ENCODE measurements at places on chromosomes 12 and 14.

DNA sequence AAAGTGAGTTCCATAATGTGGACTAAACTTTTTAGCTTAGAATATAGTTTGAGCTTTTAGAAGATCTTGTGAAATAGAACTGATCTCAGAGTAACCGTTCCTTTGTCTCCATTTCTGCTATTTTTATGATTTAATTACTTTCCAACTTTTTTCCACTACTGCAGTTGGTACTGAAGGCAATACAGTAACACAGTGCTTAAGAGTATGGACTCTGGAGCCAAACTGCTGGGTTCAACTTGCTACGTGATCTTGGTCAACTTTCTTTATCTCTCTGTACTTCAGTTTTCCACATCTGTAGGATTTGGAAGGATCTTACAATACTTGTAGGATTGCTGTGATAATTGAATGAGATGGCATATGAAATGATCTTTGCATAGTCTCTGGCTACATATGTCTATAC is 40.9 kb downstream of the ATXN7L3B start:
- no peak for DNase-seq

DNA sequence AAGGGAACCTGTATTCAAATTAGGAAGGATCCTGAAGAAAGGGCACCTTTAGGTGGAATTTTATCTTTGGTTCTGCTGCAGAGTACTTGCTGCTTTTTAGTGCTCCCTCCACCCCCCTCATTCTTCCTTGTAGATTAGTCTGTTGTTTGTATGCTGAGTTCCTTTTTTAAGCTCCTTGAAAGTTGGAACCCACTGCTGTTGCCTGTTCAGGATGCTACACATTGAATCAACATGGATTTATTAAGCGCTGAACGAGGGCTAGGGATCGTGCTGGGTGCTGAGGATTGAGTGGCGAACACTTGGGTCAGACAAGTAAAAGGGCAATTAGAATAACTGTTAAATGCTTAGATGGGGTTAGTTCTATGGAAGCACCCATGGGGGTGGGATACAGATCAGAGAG is 884 bp upstream of the AMN1 start:
- DNase-seq: no peak

GRCh38 chr12:131066207-131066885 is 112.6 kb downstream of the ADGRD1 start:
- DNase-seq: no peak

DNA sequence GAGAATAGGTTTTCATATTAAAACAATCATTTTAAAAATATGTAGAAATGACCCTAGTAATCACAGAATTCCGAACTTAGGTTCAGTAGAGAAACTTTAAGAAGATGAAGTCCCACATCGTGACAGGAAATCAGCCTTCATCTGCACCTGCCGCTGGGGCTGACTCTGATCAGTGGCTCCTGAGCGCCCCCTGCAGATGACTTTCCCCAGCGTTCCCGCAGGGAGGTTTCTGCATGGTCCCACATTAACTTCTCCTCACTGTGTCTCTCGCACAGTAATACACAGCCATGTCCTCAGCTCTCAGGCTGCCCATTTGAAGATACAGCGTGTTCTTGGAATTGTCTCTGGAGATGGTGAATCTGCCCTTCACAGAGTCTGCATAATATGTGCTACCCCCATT is 1131.1 kb downstream of the TMEM121 start:
- DNase-seq: peak; percentile 2
